D341Med (cell line): ENCODE measurements at places on chromosomes 3 and 15.

DNA sequence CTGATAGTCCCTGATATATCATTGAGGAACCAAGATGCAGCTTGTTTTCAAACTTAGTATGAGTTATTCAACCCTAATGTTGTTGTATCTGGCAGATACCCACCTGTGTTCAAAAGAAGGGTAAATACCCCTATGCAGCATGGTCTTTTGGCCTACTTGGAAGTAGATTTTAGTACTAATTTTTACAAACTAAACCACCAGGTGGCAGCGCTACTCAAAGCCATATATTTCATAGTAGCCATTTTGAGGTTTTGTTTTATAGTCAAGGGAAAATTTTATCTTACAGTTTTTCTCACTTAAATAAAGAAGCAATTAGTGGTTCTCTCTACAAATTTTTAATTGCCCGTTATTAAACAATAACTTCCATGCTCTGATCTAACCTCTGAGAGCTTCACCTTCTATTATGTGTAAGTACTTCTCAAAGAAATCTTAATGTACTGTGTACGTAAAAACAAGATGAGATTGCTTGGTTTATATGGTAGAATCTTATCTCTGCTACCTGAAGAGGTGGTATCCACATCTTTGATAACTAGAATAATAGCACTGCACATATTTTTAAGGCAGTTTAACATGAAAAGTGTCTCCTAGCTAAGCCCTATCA lies 31.5 kb upstream of the MLF1 start:
- peak; percentile 33 for DNase-seq

- DNase-seq = no peak
Observed at GRCh38 chr15:76328958-76329357, 7.6 kb upstream of the ISL2 start.

DNA sequence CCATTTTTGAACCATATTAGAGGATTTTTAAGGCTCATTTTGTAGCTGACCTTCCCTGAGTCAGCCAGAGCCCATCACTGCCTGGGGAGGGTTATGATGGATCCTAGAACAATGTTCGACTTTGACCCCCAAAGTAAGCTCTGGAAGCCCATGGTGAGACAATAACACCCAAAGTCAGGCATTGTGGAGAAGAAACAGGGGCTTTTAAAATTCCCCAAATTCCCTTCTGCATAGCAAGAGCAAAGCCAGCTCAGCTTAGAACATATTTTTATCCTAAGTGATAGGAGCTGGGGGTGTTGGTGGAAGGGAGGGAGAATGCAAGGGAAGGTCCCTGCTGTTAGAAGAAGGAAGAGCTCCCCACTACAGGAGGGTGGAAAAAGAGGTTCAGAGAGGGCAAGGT lies 4.0 kb downstream of the ITGA11 start:
- DNase-seq = no peak

DNA sequence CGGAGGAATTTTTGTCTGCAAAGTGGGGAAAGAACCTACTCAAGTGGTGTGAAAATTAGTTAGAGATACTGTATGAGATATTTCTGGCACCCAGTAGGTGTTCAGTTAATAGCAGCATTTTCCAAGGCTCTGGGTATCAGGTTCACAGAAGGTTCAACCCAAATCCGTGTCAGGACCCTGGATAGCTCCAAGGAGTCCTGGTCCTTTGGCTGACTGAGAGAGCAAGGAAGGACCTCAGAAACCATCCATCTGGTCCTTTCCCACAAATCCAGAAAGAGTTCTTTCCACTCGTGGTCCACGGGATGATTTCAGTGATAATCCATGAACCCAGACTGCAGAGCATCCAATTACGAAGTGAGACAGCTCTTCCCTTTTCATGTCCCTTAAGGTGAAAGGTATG lies 51.4 kb downstream of the SLC6A11 start:
- DNase-seq = no peak

DNA sequence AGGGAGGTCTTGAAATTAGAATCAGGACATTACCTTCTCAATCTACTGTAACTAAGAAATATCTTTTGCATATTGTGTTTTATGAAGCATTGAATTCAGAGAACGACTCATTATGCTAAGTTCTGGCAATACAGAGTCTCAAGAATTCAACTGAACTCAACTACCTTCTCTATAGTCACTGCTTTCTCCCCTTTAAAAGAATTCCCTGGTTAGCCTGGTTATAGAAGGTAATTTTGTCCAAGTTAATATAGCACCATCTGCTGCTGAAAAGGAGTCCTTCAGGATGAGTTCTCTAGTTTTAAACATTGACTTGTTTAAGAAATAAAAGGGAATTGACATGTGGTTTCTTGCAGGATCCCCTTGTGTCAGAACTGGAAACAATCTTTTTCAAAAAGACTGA lies 60.2 kb downstream of the IL16 start:
- no peak for DNase-seq

DNA sequence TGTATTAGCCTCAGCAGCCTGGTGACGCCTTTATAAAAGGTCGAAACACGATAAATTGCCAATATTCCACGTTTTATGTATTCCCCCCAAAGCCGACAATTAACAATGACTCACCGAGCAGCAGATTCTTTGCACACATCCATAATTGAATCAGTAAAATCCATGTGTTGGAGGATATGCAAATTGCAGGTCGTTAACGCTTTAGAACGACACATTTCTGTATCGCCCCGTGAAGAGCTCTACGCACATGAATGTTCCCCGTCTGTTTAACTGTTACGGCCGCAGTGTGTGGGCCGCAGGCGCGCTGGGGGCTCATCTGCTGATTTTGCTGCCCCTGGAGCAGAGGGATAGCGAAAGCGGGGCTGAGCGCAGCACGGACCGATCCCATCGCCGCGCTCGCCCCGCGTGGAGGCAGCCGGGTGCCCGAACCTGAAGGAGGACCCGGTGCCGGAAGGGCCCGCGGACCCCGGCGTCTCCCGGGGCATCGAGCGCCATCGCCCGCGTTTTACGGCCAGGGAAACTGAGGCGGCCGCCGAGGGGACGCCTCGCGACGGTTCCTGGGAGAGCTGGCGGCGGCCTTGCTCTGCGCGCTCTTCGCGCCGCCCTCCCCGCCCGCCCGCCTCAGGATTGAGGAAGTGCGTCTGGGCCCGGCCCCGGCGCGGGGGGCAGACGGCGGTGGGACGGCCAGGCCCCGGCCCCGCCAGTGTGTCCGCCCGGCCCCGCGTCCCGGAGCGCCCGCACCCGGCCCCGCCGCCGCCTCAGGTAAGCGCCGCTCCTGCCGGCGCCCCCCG lies at the start of gene LRRK1:
Gene LRRK1, plus strand, starts transcription at position 668 of the 791 bp plus-strand sequence. CDS start 5,276 bp downstream, outside the sequence.
- DNase-seq = peak; percentile 78

DNA sequence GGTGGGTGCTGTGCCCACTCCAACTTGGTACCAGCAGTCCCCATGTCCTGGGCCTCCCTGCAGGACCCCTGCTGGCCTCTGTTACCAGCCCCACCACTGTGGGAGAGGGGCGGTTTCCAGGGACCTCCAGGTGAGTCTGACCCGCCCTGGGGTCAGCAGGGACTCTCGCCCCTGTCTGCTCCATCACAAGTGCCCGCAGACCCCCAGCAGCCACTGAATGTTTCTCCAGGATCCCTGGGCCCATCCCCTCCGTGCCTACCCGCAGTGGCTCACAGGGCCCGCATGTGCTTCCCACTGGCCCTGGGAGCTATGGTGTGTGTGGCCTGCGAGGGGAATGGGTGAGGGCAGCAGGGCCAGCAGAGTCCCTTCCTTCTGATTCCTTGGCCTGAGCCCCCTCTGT lies 9.9 kb upstream of the RHO start:
- no peak for DNase-seq

DNA sequence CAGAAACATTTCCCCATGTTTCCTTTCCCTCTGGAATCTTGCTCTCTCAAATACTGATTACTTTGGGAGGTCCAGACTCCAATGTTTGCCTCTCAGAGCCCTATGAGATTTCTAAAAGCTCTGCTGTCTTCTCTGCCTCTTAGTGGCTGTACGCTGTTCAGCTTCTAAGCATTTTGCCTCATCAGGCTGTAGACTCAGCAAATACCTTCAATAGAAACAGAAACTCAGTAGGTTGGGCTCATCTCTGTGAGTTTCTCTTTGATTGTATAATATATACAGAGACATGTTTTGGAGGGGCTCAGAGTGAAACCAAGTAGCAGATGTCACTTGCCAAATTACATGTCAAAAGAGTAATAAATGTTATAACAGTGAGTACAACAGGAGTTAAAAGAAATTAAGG lies 380.8 kb upstream of the MEIS2 start:
- DNase-seq = no peak

DNA sequence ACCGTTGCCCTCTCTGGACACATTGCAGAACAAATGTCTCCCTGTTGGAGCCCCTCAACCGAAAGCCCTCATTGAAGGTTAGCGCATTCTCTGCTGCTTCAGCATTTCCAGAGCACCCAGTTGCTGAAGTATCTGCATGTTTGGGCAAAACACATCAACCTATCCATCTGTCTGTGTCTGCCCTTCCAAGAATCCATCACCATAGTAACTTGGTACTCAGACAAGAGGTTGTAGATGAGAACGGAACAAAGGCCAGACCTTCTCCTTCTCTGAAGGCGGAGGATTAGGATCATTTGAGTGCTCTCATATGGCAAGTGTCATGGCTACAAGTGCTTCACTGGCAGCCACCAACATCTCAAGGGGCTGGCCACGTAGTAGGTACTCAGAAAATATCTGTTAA lies 23.1 kb upstream of the RHO start:
- no peak for DNase-seq

- no peak for DNase-seq
Observed at GRCh38 chr3:27310688-27311087, 58.5 kb downstream of the NEK10 start.

GRCh38 chr3:49992326-49992725 lies 52.4 kb downstream of the RBM6 start:
- DNase-seq = no peak

GRCh38 chr3:195911946-195912270 lies 3.6 kb upstream of the TNK2 start:
- DNase-seq = peak; percentile 3

GRCh38 chr3:10294030-10294586 lies 1.4 kb upstream of the GHRL start:
- DNase-seq = no peak

- DNase-seq = no peak
Observed at GRCh38 chr3:69869643-69870042, 129.9 kb upstream of the SAMMSON start.

- DNase-seq = no peak
Observed at GRCh38 chr3:48607519-48607918, 1.9 kb downstream of the UQCRC1 start.

GRCh38 chr3:51350751-51351150 lies 34.3 kb upstream of the MANF start:
- no peak for DNase-seq

DNA sequence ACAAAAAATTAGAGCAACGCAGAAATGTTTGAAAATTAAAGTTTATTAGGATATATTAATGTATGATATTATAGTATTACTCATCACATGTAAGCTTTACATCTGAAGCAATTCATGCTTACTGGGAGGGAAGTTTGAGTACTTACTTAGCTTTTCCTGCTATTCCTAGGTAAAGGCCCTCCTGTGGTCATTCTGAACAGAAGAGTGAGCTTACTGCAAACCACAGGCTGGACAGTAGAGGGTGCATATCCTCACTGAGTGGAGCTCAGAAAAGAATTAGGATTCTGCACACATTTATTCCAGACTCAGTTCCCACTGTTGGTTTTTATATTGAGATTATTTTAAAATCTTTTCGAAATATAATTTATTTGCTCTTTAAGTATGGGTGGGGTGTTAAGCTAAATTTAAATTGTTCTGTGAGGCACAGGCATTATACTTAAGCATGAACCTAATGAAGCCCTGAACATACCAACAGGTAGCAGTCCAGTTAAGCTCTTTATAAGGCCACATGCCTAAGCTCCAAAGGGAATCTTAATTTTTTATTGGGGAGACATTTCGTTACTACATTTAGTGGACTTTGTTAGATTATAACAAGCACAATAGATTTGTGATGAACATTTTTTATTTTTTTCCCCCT lies 10.2 kb downstream of the MRPS22 start:
- DNase-seq = peak; percentile 38
